K562 (cell line): ENCODE measurements at places on chromosomes 12 and 14. TPM values are rescaled to one million over a fixed set of nuclear protein-coding genes. Genes with fewer than 3 reads are reported as not detected.

TMEM30B gene
- polyA plus RNA-seq: not detected in 2 replicates

GRCh38 chr12:9319044-9319841 lies 111.0 kb upstream of the PZP start:
- DNase-seq: no peak

- no peak for DNase-seq
These were observed 3.4 kb downstream of the ARG2 start for GRCh38 chr14:67623114-67623513.

DNA sequence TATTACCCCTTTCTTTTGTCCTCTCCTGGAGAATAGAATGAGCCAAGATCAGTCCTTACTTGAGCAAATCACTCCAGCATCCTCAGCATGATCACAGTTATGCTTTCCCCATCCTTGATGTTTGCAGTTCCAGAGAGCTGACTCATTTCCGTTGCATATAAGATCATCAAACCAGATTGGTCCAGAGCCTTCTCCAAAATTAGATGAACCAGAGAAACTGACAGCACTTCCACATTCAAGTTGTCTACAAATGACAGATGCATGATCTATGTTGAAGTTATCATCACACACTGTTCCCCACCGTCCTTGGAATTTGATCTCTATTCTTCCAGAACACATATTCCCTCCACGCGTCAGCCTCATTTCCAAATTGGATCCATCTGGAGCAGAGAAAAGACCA lies 4.8 kb downstream of the CD163 start:
- DNase-seq: no peak

DNA sequence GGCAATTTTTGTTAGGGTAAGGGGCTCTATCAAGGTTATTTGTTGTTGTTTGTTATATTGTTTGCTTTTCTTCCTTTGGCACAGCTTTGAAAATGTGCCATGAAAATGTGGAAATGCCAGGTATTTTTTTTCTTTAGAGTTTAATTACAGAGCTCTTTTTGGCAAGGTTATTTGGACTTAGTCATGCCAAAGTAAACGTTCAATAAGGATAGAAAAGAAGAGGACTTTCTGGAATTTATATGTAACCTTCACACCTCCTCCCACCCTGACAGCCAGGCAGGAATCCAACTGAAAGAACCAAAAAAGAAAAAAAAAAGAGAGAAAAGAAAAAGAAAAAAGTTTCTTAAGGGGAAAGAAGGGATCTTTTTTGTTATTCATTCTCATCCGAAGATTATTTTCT lies 217.8 kb downstream of the KITLG start:
- no peak for DNase-seq

- no peak for DNase-seq
These were observed 33.8 kb upstream of the CCND2 start for GRCh38 chr12:4239746-4240145.
